ENCODE measurements at places on chromosomes 1 and 21. TPM values are rescaled to one million over a fixed set of nuclear protein-coding genes. Genes with fewer than 3 reads are reported as not detected.

DNA sequence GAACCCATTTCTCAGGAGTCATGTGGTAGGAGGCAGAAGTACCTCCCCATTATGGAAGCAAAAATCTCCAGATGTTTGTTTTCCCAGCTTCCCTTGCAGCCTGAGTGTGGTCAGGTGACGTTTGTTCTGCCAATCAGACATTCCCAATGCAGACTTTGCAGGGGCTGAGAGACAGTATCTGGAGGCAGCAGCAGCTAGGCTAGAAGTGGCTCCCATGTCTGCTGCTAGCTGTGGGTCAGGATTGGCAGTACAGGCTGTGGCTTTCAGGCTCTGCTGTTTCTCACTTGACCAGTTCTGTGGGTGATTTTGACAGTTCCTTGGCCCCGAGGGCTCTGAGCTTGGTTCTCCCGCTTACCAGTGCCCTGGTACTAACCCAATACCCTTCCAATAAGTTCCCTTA lies 58.6 kb upstream of the NBPF3 start:
- no peak for DNase-seq
- H3K36me3 ChIP-seq, result no peaks in the 10 kb centered on the region
- H3K27ac ChIP-seq, result no peak overlapping the region
- H3K4me3 ChIP-seq, result no peak overlapping the region
- H3K27me3 ChIP-seq, result peaks cover 6% of the 10 kb centered on the region
- no peaks in the 10 kb centered on the region for H3K4me1 ChIP-seq

DNA sequence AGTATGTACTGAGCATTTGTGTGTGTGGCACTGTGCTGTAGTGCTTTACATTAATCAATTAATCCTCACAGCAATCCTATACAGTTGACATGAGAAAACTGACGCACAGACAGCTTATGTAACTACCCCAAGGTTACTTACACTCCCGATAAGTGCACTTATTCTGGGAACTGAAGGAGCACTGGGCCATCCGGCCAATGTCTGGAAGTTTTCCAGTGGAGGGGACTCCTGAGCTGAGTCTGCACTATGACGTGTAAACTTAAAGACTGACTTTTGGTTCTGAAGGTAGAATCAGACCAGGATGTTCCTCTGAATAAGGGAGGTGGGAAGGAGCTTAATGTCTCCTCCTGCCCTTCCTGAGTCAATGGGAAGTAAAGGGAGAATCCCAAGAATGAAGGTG lies 12.2 kb downstream of the TRABD2B start:
- H3K27me3 ChIP-seq, result peaks cover 14% of the 10 kb centered on the region
- no peak overlapping the region for H3K4me3 ChIP-seq
- no peak for DNase-seq
- no peaks in the 10 kb centered on the region for H3K4me1 ChIP-seq
- no peak overlapping the region for H3K27ac ChIP-seq

DNA sequence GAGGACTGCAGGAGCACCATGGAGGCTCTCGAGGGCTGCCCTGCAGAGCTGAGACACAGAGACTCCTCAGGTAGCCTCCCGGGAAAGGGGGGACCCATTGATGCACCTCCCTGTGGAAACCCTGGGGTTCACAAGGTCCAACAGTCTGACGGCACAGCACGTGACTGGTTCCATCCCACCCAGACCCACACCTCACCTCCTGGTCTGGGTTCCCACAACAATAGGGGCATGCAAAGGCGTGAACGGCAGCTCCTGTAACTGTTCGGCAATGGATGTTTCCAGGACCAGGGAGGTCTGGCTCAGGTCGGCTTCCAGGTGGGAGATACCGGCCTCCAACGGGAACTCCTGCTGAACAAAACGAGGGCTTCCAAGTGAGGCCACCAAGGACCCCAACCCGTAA lies 86.8 kb downstream of the NPHP4 start:
- peaks cover 10% of the 10 kb centered on the region for H3K36me3 ChIP-seq
- no peak for DNase-seq
- H3K27ac ChIP-seq, result no peak overlapping the region
- H3K27me3 ChIP-seq, result no peaks in the 10 kb centered on the region
- no peak overlapping the region for H3K4me3 ChIP-seq
- no peaks in the 10 kb centered on the region for H3K4me1 ChIP-seq

TTLL7 gene
- total RNA-seq, result 22.9 TPM

DNA sequence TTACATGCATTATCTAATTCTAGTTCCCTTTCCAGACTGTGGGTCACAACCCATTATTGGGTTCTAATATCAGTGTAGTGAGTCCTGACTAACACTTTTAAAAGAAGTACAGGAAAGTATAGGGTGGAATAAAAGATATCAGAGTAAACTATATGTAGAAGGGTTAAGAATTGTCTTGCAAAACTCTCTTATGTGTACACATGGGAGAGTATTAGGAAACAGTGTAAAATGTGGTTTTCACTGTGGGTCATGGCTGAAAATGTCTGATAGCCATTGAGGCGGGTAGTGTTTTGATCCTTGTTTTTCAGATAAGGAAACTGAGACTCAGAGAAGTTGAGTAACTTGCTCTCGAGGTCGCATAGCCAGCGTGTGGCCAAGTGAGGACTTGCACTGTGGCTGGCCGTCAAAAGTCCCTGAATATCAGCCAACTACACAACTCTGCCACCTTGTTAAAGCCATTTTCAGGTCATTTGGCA lies 18.5 kb upstream of the MTARC1 start:
- no peak overlapping the region for H3K4me3 ChIP-seq
- no peaks in the 10 kb centered on the region for H3K27me3 ChIP-seq
- H3K27ac ChIP-seq, result no peak overlapping the region
- DNase-seq, result no peak

DNA sequence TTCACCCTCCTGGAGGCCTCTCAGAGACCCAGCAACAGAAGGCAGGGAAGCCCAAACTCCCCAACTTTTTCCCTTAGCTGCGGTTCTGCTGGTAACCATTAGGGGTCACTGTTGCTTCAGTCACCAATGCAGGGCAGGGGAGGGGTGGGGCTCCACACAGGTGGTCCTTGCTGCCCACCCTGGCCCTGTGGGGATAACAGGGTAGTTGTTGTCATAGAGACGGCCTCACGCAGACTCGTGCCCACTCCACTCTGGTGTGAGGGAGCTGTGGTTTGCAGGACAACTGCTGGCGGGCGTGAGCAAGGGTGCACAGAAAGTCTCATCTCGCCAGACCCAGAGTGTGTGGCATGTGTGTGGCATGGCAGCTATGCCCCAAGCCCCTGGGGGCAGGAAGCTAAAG lies 19.9 kb downstream of the INSRR start:
- H3K4me3 ChIP-seq, result no peak overlapping the region
- no peak overlapping the region for H3K27ac ChIP-seq
- peaks cover 21% of the 10 kb centered on the region for H3K27me3 ChIP-seq
- no peaks in the 10 kb centered on the region for H3K36me3 ChIP-seq

- H3K27me3 ChIP-seq, result no peaks in the 10 kb centered on the region
- H3K27ac ChIP-seq, result no peak overlapping the region
- no peak for DNase-seq
- H3K4me1 ChIP-seq, result peaks cover 9% of the 10 kb centered on the region
- no peak overlapping the region for H3K4me3 ChIP-seq
Observed at GRCh38 chr21:14900611-14901010, 164.2 kb downstream of the NRIP1 start.

DNA sequence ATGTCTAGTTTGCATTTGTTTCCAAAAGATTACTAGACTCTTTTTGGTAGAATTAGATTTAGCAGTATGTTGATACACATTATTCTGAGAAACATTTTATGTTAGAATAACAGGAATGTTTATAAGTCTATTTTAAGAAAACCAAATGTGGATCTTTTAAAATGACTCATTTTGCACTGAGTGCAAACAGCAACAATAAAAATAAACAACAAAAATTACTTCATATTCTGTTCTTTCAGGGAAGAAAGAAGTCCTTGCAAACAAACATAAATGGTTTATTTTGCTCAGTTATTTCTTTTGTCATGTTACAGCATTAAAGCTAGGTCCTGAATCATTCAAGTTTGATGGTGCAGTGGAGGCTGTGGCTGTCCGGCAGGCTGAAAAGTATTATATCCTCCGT lies 106.8 kb upstream of the TENT5C start:
- no peaks in the 10 kb centered on the region for H3K27me3 ChIP-seq
- H3K4me3 ChIP-seq, result no peak overlapping the region
- no peaks in the 10 kb centered on the region for H3K4me1 ChIP-seq

GRCh38 chr1:24528744-24529143 lies 26.1 kb downstream of the RCAN3 start:
- no peaks in the 10 kb centered on the region for H3K27me3 ChIP-seq
- no peaks in the 10 kb centered on the region for H3K4me1 ChIP-seq
- no peaks in the 10 kb centered on the region for H3K36me3 ChIP-seq
- H3K4me3 ChIP-seq, result no peak overlapping the region
- no peak for DNase-seq

- no peaks in the 10 kb centered on the region for H3K4me1 ChIP-seq
- no peak overlapping the region for H3K4me3 ChIP-seq
- H3K36me3 ChIP-seq, result no peaks in the 10 kb centered on the region
- H3K27me3 ChIP-seq, result no peaks in the 10 kb centered on the region
- DNase-seq, result no peak
Observed at GRCh38 chr1:76501586-76502219, 365.6 kb upstream of the ST6GALNAC5 start.

TNNT2 gene
- total RNA-seq, result 14.8 TPM

DNA sequence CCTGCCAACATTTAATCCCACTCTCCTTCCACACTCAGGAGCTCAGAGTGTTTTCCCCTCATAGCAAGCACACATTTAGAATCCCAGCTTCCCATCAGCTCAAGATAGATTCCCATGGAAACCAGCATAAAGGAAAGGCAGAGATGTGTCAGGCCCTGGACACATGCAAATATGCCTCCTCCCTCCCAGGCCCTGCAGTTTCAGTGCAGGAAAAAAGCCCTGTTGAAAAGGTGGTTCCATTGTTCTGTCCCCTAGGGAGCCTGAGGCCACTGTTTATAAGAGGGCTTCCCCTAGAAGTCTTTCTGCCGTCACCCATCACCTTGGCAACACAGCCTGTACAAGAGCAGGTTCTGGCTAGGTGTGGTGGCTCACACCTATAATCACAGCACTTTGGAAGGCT lies 3.6 kb downstream of the CACNA1S start:
- H3K27me3 ChIP-seq, result no peaks in the 10 kb centered on the region
- no peak for DNase-seq
- H3K36me3 ChIP-seq, result no peaks in the 10 kb centered on the region
- H3K4me1 ChIP-seq, result peaks cover 93% of the 10 kb centered on the region
- H3K27ac ChIP-seq, result peak overlapping the region; percentile 94

TPTE gene
- not detected for total RNA-seq

- H3K4me1 ChIP-seq, result no peaks in the 10 kb centered on the region
- no peaks in the 10 kb centered on the region for H3K27me3 ChIP-seq
- no peaks in the 10 kb centered on the region for H3K36me3 ChIP-seq
- no peak overlapping the region for H3K4me3 ChIP-seq
Observed at GRCh38 chr1:53654216-53655210, 84.5 kb downstream of the GLIS1 start.

ZSWIM5 gene
- total RNA-seq, result 0.80 TPM

DNA sequence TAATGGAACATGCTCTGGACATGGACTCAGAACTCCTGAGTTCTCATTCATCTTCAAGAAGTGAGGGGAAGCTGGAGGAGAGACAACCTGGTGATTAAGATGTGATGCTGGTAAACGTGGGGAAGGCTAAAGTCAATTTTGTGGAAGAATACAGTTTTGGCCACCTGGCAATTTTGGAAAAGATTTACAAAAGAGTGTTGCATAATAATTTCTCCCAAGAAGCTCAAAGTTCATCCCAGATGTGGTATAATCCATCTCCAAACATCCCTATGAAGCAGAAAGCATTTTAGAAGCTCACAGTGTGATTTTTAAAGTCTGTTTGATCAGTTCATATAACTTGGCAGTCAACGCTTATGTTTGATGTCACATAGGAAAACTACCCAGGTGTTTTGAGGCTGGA lies 208.7 kb downstream of the LMX1A start:
- no peaks in the 10 kb centered on the region for H3K36me3 ChIP-seq
- H3K4me3 ChIP-seq, result no peak overlapping the region
- peaks cover 7% of the 10 kb centered on the region for H3K4me1 ChIP-seq
- no peak for DNase-seq
- peaks cover 3% of the 10 kb centered on the region for H3K27me3 ChIP-seq

- peak; percentile 87 for DNase-seq
- no peaks in the 10 kb centered on the region for H3K36me3 ChIP-seq
- no peaks in the 10 kb centered on the region for H3K27me3 ChIP-seq
Observed at GRCh38 chr1:27572019-27572678, 31.8 kb downstream of the AHDC1 start.

SMCP gene
- total RNA-seq, result not detected

DNA sequence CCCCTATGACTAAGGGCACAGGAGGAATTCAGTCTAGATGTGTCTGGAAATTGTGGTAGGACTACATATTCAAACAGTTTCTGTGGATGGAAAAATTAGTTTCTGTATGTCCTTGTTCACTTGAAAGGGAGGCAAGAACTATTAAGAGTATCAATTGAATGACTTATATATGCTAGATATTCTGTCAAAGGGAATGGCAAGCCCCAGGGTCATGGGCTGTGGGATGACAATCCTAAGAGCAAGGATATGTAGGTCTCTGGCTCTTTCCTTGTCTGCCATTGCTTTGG lies 383.5 kb upstream of the B3GALT2 start:
- H3K4me3 ChIP-seq, result no peak overlapping the region
- H3K4me1 ChIP-seq, result no peaks in the 10 kb centered on the region
- H3K27ac ChIP-seq, result no peak overlapping the region
- DNase-seq, result no peak
- no peaks in the 10 kb centered on the region for H3K27me3 ChIP-seq
- no peaks in the 10 kb centered on the region for H3K36me3 ChIP-seq

FBLIM1 gene
- 3.9 TPM for total RNA-seq

DNA sequence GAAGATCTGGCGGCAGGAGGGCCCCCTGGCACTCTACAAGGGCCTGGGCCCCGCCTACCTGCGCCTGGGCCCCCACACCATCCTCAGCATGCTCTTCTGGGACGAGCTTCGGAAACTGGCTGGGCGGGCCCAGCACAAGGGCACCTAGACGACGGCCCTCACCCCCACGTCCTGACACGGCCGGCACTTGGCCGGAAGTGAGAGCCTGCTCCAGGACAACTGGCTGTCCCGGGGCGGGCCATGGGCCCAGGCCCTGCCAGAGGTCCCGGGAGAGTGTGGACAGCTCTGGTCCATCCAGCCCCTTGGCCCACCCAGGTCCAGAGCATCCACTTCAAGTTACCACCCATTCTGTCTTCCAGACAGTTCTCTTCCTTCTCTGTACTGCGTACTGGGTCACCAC lies 3.0 kb upstream of the TMEM82 start:
- H3K36me3 ChIP-seq, result no peaks in the 10 kb centered on the region
- DNase-seq, result peak; percentile 20
- H3K27ac ChIP-seq, result peak overlapping the region; percentile 86
- no peak overlapping the region for H3K4me3 ChIP-seq

DNA sequence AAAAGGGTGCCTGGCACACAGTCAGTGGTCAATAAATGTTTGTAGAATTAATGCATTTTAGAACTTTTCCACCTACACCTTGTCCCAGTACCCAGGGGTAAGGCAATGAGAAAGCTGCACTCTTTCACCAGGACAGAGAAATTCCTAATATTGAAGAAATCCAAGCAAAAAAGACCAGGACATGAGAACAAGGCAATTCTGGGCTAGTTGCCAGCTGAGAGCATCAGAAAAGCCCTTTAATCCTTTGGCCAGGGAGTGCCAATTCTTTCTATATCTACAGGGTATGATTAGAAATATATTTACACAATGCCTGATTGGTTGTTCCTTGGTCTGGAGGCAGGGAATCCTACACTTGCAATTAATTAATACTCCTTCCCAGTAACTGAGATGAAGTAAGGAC lies 492.4 kb upstream of the NFIA start:
- no peaks in the 10 kb centered on the region for H3K36me3 ChIP-seq
- no peaks in the 10 kb centered on the region for H3K4me1 ChIP-seq
- H3K27me3 ChIP-seq, result no peaks in the 10 kb centered on the region
- no peak overlapping the region for H3K4me3 ChIP-seq
- H3K27ac ChIP-seq, result no peak overlapping the region
- no peak for DNase-seq

All from gastrocnemius medialis (tissue), 4 donors.